Activated CD4-positive, alpha-beta T cell treated with anti-CD3 and anti-CD28 coated beads, Interleukin-2, amount 10 ng/mL, durations not matched to agents 24 days and 14 days (primary cell): ENCODE measurements at places on chromosomes 4 and X. TPM values are rescaled to one million over a fixed set of nuclear protein-coding genes. Genes with fewer than 3 reads are reported as not detected.

The PDS5A gene
- total RNA-seq = 126 and 128 TPM in 2 replicates

The GLRA2 gene
- not detected in 2 replicates for total RNA-seq

The ASB12 gene
- not detected in 2 replicates for total RNA-seq

The ARSD gene
- 1.2 and 1.8 TPM in 2 replicates for total RNA-seq

The RRH gene
- not detected in 2 replicates for total RNA-seq

The SLC6A14 gene
- not detected in 2 replicates for total RNA-seq

The RLIM gene
- 34.2 and 34.5 TPM in 2 replicates for total RNA-seq
